ENCODE measurements at places on chromosomes 1 and 21. TPM values are rescaled to one million over a fixed set of nuclear protein-coding genes. Genes with fewer than 3 reads are reported as not detected.

- DNase-seq: no peak
- peaks cover 9% of the 10 kb centered on the region for H3K4me1 ChIP-seq
- H3K27ac ChIP-seq: no peak overlapping the region
- no peak overlapping the region for H3K4me3 ChIP-seq
- H3K27me3 ChIP-seq: no peaks in the 10 kb centered on the region
These were observed 39.6 kb upstream of the PIGC start for GRCh38 chr1:172483448-172483847.

DNA sequence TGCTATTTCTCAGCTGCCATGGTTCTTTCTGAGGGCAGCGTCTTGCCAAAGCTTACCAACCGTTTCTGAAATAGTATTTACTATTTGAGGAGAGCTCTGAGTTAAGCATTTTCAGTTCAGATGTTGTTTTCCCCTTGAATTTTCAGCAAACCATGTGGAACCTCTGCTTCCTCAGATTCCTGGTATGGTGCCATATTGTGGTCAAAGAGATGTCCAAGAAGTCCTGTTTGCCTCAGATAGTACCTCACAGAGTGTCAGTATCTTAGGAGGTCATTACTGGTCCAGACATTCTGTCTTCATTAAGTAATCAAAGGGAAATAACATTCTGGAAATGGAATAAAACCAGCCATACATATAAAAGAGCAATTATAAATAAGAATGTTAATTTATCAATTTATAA lies 36.6 kb downstream of the VANGL2 start:
- H3K4me3 ChIP-seq: no peak overlapping the region
- DNase-seq: no peak
- no peaks in the 10 kb centered on the region for H3K27me3 ChIP-seq
- H3K4me1 ChIP-seq: no peaks in the 10 kb centered on the region
- no peak overlapping the region for H3K27ac ChIP-seq

The TFF3 gene
- 10.9 TPM for total RNA-seq

The GBP5 gene
- total RNA-seq: 0.95 TPM

DNA sequence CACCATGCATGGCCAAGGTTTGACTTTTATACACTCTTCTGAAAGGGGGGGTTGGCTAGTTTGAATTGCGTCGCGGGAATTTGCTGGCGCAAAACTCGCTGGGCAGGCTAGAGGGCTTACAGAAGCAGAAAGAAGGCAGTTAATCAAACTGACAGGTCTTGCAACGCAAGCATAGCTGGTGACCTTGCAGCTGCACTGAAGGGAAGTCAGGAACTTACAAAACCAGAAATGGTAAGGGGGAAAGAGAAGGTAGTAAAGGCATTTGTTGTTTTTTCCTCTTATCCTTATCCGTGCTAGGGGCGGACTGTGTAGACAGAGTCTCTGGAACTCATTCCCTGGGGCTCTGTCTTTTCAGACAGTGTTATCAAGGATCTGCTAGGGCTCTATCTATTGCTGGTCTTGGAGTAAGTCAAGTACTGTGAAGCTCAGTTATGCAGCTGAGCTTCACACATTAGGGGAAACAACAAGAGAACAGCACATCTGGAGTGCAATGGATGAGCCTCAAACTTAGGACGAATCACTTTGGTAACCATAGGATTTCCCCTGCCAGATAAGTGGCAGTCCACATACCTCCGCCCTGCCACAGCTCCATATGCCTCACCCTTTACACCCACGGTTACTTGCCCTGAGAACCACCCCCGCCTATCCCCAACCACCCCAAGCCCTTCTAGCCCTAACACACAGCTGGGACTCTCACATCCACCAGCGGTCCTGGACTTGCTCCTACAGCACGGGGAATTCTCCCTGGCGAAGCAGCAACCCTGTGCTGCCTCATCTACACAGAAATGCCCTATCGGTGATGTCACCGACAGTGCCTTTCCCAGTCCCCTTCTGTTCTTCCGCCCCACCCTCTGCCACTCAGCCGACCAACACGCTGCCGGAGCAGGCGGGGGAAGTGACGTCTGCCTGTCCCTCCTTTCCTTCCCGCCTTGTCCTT lies 251.4 kb downstream of the FAM72C start:
- no peaks in the 10 kb centered on the region for H3K27me3 ChIP-seq
- H3K27ac ChIP-seq: peak overlapping the region; percentile 67
- peak; percentile 33 for DNase-seq
- H3K4me3 ChIP-seq: no peak overlapping the region
- H3K4me1 ChIP-seq: no peaks in the 10 kb centered on the region

The CNIH3 gene
- 7.5 TPM for total RNA-seq

The OLIG1 gene
- total RNA-seq: not detected

- no peak for DNase-seq
- H3K27me3 ChIP-seq: no peaks in the 10 kb centered on the region
- H3K4me3 ChIP-seq: no peak overlapping the region
- no peaks in the 10 kb centered on the region for H3K4me1 ChIP-seq
- no peak overlapping the region for H3K27ac ChIP-seq
These were observed 68.7 kb upstream of the MPC2 start for GRCh38 chr1:168005529-168005928.

DNA sequence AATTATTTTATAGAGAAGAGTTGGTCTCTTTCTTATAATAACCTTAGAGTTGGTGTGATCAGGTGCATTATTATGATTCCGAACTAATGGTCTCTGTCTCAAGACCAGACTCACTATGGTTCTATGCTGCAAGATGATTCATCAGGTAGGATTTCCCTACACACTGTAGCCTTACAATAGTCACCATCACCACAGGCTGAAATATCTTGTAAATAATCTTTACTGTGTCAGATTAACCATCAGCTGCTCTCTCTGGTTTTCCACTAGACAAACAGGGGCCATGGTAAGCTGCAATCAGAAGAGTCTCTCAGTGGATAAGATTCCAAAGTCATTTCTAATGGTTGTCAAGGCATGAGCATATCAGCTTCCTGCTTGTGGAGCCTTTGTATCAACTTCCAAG lies 4.4 kb upstream of the GBP4 start:
- H3K27me3 ChIP-seq: no peaks in the 10 kb centered on the region
- no peak for DNase-seq
- no peaks in the 10 kb centered on the region for H3K36me3 ChIP-seq

DNA sequence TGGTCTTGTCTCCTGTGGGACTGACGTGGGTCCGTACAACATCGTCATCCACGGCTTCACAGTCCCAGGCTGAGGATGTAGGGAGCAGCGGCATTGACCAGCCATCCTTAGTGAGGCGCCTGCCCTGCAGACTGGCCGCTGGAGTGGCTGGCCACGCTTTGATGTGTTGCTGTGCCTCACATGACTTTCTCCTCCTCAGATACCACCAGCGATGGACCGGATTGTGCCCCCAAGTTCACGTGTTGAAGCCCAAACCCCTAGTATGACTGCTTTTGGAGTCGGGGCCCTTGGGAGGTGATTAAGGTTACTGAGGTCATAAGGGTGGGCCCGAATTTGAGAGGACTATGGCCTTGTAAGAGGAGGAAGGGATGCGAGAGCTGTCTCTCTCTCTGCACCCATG lies 122.5 kb downstream of the PCBP3 start:
- no peaks in the 10 kb centered on the region for H3K36me3 ChIP-seq
- no peak overlapping the region for H3K27ac ChIP-seq
- no peaks in the 10 kb centered on the region for H3K27me3 ChIP-seq
- H3K4me1 ChIP-seq: no peaks in the 10 kb centered on the region

The ST6GALNAC5 gene
- total RNA-seq: 0.28 TPM

DNA sequence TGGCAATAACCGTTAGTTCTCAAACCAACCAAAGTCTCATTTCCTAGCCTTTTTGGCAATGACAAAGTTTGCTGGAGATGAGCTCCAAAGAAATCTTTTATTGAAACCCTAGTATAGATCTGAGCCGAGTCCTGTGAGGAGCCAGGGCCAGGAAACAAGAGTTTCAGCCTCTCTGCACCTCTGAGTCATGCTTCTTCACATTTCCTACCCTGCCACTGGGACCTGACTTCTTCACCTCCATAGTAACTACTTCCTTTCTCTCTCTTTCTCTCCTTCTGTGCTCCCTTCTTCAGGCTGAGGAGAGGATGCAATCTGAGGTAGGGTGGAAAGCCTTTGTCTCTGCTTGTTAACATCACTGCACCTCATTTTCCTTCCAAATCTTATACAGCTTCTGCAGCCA lies 38.7 kb upstream of the IPO9 start:
- no peaks in the 10 kb centered on the region for H3K27me3 ChIP-seq
- H3K27ac ChIP-seq: no peak overlapping the region
- no peaks in the 10 kb centered on the region for H3K36me3 ChIP-seq
- no peak for DNase-seq

The TMPRSS3 gene
- 10.2 TPM for total RNA-seq

- peaks cover 6% of the 10 kb centered on the region for H3K4me1 ChIP-seq
- H3K4me3 ChIP-seq: peak overlapping the region; percentile 78
- no peaks in the 10 kb centered on the region for H3K27me3 ChIP-seq
- peak overlapping the region; percentile 100 for H3K27ac ChIP-seq
- DNase-seq: peak; percentile 87
- H3K36me3 ChIP-seq: peaks cover 18% of the 10 kb centered on the region
These were observed 1.7 kb upstream of the JUN start for GRCh38 chr1:58785442-58786058.

GRCh38 chr1:21270086-21270689 lies 20.1 kb downstream of the ECE1 start:
- DNase-seq: peak; percentile 94
- no peak overlapping the region for H3K4me3 ChIP-seq
- H3K27me3 ChIP-seq: no peaks in the 10 kb centered on the region
- peak overlapping the region; percentile 48 for H3K27ac ChIP-seq
- peaks cover 6% of the 10 kb centered on the region for H3K36me3 ChIP-seq

DNA sequence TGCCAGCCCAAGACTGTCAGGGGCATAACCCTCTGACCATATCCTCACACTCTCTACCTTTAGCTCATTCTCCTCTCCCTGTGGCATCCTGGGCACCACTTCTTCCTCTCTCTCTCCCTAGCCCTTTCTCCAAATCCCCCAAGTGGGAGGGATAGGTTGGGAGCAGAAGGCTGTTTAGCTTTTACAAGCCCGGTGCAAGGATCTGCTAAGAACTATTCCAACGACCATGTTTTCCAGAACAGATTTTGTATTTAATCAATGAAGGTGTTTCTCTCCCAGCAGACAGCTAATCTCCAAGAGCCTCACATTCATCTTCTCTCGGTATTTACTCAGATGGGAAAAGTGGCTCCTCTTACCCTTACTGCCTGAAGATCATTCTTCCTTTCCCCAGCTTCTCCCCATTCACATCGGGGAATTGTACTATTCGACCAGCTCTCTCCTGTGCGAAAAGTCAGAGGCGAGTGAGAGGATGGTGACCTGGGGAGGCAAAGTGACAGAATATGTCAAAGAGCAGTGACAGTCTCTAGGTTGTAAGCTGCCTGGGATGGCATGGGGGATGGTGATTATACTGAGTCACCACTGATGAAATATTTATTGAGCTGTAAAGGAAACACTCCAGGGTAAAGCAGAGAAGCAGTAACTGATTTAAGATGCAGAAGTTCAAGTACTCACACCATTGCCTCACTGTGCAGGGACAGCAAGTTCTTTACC lies 47.0 kb upstream of the RBM15 start:
- H3K36me3 ChIP-seq: no peaks in the 10 kb centered on the region
- no peak for DNase-seq
- no peaks in the 10 kb centered on the region for H3K27me3 ChIP-seq
- no peak overlapping the region for H3K4me3 ChIP-seq

- H3K27ac ChIP-seq: no peak overlapping the region
- no peaks in the 10 kb centered on the region for H3K36me3 ChIP-seq
- no peak for DNase-seq
- H3K4me1 ChIP-seq: no peaks in the 10 kb centered on the region
These were observed 139.6 kb upstream of the CTTNBP2NL start for GRCh38 chr1:112256411-112256810.
